ENCODE measurements at places on chromosomes 1 and 21.

GRCh38 chr1:1665815-1666251 is 7.0 kb upstream of the CDK11B start:
- DNase-seq: no peak

DNA sequence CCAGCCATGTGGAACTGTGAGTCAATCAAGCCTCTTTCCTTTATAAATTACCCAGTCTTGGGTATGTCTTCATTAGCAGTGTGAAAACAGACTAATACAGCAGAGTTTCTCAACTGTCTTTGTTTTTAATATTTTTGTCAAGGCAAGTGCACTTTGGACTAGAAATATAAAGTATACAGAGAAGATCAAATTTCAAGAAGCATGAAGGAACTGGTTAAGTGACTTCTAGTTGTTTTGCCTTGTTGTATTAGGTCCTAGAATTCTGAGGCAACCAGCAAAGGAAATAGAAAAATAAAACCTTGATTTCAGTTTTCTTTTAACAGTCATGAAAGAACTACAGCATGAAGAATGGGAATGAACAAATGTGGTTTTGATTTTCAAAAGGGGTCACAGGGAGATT is 131.1 kb upstream of the PTGFR start:
- DNase-seq: no peak

GRCh38 chr21:45599146-45599581 is 44.4 kb upstream of the PCBP3 start:
- DNase-seq: no peak

DNA sequence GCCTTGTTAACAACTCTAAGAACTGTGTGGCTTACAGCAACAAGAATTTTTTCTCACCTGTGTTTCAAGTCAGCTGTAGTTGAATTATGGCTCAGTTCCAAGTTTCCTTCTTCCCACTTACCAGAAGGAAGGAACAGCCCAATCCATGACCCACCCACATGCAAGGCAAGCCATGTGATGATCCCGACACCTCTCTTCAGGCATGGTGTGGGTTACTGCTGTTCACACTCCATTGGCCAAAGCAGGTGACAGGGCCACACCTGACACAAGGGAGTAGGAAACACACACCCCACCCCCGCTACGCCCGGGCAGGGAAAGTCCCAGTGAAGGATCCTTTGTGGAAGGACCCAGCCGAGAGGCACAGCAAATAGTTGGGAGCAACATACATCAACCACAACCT is 36.3 kb downstream of the KCNJ15 start:
- no peak for DNase-seq

DNA sequence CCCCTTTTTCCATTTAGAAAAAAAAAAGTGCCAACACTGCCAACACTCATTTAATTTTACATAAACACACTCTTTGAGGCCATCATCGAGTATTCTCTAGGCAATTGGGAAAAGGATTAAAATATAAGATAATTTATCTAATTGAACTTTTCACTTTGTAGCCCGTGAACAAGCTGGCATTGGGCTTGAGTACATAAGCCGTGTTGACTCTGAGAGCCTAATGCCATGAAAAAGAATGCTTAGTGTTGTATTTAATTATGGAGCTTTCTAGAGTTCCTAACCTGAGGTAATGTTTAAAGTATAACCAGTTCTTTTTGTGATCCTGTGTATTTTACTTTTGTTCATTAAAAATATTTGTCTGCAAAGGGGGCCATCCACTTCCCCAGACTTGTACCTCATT is 193.8 kb downstream of the LYPLAL1 start:
- no peak for DNase-seq

GRCh38 chr21:37061926-37062592 is 10.8 kb downstream of the PIGP start:
- DNase-seq: no peak

DNA sequence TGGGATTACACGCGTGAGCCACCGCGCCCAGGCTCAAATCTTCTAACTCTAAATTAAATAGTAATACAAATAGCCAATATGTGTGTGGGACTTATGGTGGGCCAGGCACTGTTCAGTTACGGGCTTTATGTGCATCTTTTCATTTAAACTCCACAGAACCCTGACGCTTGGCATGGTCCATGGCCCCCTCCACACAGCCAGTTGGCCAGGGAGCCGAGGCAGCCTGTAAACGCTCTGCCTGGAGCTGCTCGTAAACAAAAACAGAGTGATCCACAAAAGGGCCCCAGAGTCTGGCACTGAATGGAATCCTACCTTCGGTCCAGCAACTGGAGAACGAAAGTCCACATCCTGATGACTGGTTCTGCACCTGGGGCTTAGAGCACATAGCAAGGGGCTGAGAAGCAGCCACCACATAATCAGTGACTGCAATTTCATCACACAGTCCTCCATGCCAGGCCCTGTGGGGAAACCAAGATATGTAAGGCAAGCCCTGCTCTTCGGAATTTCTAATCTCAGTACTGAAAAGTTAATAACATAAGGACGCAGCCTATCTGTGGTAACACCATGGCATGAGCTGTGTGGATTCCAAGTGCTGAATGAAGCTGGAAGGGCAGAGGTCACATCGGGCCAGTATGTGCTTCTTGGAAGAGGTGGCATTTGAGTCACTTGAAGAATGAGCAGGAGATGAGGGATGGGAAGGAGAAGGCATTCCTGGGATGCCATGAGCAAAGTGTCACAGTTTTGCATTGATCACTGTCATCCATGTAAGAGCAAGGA is 13.5 kb upstream of the ADAMTSL4 start:
- no peak for DNase-seq

DNA sequence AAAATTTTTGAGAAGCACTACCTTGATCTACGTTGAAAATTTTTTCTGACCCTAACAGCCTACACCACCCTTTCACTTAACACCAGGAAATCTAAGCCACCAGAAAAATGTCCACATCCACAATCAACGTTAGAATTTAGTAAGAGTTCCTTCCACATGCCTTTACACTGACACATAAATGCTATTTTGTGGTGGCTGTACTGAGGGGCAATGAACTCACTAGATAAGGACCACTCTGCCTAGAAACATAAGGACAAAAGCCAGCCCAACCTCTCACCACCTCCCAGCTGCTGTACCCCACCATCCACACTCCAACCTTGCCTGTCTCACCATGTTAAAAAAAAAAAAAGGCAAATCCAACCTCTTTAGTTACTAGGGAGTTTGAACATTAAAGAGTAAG is 29.8 kb downstream of the PARP1 start:
- DNase-seq: no peak

All from dorsolateral prefrontal cortex (tissue), 122 donors.